ENCODE measurements at places on chromosomes 3 and 15.

DNA sequence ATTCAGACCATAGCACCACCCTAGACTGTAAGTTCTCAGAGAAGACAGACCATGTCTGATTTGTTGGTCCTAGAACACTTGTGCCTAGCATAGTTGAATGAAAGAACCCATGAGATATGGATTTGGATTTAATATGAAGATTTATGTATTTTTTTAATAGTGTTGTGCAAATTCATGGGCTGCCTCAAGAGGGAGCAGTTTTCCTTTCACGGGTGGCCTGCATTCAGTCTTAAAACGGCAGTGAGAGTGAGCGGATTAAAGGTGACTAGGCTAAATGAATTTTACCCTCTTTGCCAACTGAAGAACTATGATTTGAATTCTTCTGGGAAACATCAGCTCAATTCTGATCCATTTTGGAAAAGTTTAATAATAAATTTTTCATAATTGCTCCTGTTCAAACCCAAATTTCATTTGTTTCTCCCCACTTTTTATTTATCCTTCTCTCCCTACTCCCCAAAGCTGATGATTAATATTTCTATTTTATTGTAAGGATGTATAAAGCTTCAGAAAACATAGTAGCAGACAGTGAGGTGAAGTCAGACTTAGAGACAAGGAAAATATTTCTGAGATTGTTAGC lies 67.3 kb downstream of the MORC1 start:
- peak; percentile 26 for DNase-seq

DNA sequence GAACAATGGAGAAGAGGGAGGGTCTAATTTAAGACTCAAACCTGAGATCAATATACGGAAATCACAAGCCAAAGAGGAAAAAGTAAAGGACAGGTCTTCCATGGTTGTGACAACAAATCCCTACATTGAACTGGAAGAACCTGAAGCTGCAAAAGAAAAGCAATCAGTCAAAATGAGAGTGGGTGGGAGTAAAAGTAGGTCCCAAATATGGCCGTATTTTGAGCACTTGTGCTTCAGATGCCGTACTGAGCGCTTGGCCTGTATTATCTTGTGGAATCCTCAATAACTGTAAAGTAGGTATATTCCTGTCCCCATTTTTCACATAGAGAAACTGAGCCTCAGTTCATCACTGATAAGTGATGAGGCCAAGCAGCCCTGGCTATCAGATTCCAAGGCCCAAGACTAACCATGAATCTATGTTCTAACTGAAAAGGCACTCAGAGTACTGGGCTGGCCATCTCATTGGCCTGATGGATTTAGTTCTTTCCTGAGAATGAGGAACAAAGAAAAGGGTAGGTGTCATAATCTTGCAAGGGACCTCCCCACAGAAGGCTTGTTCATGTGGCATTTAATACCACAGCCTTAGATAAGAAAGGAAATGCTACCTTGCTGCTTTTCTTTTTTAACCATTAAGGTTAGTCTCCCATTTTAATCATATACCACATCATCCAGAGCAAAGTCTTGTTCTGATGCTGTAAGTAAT lies 52.5 kb downstream of the LRRN1 start:
- peak; percentile 11 for DNase-seq

GRCh38 chr3:55668359-55668758 lies 181.3 kb upstream of the WNT5A start:
- no peak for DNase-seq

GRCh38 chr3:110750201-110750600 lies 321.4 kb upstream of the NECTIN3 start:
- DNase-seq: no peak

- no peak for DNase-seq
Measured at GRCh38 chr15:92947071-92947730, 47.1 kb downstream of the CHD2 start.

GRCh38 chr3:557972-558371 lies 361.4 kb downstream of the CHL1 start:
- peak; percentile 20 for DNase-seq

DNA sequence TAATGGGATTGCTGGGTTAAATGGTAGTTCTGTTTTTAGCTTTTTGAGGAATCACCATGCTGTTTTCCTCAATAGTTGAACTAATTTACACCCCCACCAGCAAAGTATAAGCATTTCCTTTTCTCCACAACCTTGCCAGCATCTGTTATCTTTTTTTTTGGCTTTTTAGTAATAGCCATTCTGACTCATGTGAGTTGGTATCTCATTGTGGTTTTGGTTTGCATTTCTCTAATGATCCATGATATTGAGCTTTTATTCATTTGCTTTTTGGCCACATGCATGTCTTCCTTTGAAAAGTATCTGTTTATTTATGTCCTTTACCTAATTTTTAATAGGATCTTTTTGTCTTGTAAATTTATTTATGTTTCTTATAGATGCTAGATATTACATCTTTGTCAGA lies 288.2 kb downstream of the EPHA6 start:
- no peak for DNase-seq

- no peak for DNase-seq
Measured at GRCh38 chr3:25728101-25728500, 55.1 kb downstream of the NGLY1 start.
